Mesothelial cell of epicardium (in vitro differentiated cells): ENCODE measurements at places on chromosomes 6 and 20.

GRCh38 chr20:25498280-25498606 lies 87.1 kb downstream of the NINL start:
- DNase-seq, result no peak

- no peak for DNase-seq
These were observed 52.3 kb upstream of the BCLAF1 start for GRCh38 chr6:136341967-136342366.

DNA sequence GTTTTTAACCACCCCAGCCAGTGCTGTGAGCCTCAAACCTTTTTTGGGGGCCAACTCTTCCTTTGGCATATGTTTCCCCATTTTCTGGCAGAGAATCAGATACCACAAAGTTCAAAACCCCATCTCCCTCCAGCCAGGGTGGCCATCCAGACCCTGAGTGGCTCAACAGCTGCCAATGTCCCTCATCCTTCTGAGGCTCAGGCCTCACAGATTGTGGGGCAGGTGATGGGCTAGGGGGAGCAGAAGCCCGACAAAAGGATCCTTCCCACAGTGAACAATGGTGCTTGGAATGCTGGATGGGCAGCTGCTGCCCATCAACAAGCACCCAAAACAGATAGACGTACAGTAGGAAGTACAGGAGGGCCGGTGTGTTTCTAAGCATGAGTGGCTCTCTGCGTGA lies 42.6 kb upstream of the IL17A start:
- no peak for DNase-seq

DNA sequence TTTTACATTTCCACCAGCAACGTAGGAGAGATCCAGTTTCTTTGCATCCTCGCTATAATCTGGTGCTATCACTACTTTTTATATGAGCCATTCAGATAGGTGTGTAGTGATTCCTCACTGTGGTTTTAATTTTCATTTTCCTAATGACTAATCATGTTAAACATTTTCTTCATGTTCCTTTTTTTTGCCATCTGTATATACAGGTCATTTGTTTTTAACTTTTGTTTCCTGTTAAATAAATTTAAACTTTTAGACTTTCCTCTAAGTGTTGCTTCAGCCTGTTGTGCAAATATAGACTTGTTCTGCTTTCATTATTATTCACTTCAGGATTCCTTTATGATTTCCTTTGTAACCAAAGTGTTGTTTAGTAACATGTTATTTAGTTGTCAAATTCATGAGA lies 697.4 kb downstream of the PTPRT start:
- no peak for DNase-seq

- no peak for DNase-seq
These were observed 26.0 kb downstream of the MAP3K5 start for GRCh38 chr6:136766274-136766673.

DNA sequence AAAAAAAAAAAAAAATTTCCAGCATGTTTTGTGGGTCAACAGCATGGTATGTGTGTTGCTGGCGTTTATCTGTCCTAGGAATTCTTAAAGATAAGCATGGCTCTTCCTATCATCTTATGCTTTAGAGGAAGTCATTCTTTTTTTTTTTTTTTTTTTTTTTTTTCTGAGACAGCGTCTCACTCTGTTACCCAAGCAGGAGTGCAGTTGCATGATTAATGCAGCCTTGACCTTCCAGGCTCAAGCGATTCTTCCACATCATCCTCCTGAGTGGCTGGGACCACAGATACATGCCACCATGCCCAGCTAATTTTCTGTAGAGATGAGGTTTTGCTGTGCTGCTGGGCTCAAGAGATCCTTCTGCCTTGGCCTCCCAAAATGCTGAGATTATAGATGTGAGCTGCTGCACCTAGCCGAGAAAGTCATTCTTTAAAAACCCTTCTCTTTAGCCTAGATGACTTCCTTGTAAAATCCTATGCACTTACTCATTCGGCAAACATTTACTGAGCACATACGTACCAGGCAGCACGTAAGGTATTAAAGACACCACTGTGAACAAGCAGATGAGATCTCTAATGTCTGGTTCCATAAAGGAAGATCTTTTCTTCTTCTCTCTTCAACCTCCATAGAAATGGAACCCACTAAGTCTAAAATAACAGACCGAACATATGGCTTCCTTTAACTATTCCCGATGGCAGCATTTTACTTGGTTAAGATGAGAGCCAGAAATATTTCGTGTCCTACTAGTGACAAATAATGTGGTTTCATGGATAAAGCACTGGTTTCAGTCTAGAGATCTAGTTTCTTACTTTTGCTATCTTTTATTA lies 122.4 kb downstream of the RIN2 start:
- no peak for DNase-seq

- no peak for DNase-seq
These were observed 21.7 kb downstream of the TMC2 start for GRCh38 chr20:2557873-2558580.

- peak; percentile 86 for DNase-seq
These were observed at the start of gene NOP56 for GRCh38 chr20:2651772-2652723. Gene NOP56, plus strand, starts transcription at chr20:2652632. Its CDS starts 29 bp downstream, at chr20:2652661.

DNA sequence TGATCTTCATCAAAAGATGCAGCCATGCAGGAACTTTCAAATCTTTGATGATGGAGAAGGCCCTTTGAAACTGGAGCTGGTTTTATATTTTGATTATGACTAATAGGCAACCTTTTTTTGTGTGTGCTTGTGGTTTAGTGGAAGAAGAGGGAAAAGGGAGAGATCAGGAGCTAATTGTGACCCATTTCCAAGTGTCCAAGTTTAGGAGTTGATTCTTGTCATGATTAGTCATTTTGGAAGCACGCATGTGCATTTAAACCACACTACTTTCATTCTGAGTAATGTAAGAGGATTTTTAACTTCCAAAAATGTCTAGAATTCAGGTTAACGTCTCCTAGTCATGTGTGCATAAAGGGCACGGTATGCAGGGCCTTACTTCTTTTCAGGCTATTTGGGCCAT lies 3.5 kb downstream of the FOXO3 start:
- DNase-seq, result no peak

- no peak for DNase-seq
These were observed 37.8 kb upstream of the CD93 start for GRCh38 chr20:23123886-23124285.

GRCh38 chr6:119428633-119429032 lies 79.1 kb upstream of the MAN1A1 start:
- no peak for DNase-seq

DNA sequence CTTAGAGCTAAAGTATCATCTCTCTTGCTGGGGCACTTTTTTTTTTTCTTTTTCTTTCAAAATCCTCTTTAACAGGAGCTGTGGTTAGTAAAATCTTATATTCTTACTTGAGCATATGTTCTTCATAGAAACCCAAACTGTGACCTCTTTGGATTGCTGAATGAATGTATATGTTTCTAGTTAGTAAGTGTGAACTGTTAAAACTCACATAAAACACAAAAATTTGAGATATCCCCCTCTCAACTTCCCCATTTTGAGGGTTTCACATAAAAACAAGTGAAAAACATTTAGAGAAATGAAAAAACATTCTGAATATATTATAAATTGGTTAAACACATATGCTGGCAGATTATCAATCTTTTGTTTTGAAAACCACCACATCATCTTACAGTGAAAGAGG lies 78.1 kb downstream of the INSM1 start:
- DNase-seq, result no peak

GRCh38 chr20:14726591-14726990 lies 389.2 kb upstream of the FLRT3 start:
- no peak for DNase-seq

DNA sequence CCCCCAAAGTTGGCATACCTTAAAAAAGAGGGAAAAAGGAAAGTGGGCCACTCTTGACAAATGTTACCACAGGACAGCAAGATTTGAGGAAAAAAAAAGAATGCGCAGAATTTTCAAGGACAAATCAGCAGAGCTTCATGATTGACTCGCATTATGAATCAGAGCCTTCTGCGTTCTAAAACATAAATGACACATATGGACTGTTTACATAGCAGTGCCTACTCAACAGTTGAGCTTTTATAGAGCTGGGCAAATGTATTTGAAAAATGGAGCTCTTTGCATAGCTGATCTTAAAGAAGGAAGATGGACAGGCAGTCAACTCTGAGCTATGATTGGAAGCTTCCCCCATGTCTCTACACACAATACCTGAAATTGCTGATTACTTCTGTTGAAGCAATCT lies 213.2 kb upstream of the NT5E start:
- no peak for DNase-seq

GRCh38 chr6:169638388-169638787 lies 63.4 kb downstream of the WDR27 start:
- no peak for DNase-seq

DNA sequence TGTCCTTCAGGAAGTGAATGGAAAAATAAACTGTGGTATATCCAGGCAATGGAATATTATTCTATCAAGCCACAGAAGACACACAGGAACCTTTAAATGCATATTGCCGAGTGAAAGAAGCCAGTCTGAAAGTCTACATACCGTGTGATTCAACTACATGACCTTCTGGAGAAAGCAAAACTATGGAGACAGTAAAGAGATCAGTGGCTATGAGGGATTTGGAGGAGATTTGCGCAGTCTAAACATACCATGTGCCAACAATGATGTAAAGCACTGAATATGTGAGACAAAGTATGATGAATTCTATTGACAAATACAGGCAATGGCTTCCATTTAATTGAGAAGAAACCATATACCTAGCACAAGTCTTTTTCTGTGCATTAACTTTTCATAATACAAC lies 518.3 kb upstream of the ZNF337 start:
- DNase-seq, result no peak

- DNase-seq, result no peak
These were observed 750.6 kb upstream of the ADGRB3 start for GRCh38 chr6:67884442-67884841.

- no peak for DNase-seq
These were observed 33.1 kb upstream of the FAM83D start for GRCh38 chr20:38893056-38893564.

GRCh38 chr6:161192636-161193411 lies 81.0 kb downstream of the AGPAT4 start:
- no peak for DNase-seq

DNA sequence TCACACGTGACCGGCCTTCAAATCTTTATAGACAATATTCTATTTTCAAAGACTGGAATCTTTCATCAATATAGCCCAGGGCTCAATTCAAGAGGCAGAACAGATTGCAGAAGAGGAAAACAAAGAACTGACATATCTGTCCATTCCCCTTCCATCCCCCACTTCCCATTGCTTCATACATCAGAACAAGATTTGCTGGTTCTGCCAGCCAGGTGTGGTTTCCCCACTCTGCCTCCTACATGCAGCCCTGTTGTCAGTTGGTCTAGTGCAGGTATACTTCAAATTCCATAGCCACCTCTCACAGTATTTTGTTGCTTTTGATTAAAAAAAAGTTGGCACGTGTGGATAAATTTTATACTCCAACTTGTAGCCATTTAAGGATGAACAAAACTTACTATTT lies 174.9 kb downstream of the CD109 start:
- DNase-seq, result no peak

DNA sequence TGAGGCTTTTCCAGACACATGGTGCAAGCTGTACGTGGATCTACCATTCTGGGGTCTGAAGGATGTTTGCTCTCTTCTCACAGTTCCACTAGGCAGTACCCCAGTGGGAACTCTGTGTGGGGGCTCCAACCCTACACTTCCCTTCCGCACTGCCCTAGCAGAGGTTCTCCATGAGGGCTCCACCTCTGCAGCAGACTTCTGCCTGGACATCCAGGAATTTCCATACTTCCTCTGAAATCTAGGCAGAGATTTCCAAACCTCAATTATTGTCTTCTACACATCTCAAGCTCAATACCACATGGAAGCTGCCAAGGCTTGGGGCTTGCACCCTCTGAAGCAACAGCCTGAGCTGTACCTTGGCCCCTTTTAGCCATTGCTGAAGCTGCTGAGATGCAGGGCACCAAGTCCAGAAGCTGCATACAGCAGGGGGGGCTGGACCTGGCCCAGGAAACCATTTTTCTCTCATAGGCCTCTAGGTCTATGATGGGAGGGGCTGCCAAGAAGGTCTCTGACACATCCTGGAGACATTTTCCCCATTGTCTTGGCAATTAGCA lies 11.6 kb downstream of the PDSS2 start:
- no peak for DNase-seq

GRCh38 chr6:26214803-26215584 lies 127.8 kb downstream of the HFE start:
- no peak for DNase-seq

DNA sequence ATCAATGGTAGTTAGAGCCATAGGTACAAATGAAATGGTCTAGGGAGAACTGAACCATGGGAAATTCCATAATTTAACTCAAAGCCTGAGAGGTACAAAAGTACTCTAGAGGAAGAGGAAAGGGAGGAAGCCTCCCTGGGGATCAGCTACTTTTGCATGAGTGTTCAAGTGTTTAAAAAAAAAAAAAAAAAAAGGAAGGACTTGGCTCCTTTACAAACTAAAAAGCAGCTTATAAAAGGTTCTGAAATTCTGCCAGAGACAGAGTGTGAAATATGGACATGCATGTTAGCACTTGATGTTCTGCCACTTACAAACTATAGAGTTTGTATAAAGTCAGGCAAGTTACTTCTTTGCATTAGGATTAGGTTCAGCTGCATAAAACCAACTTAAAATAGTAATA lies 290.0 kb downstream of the TBC1D7 start:
- DNase-seq, result no peak

DNA sequence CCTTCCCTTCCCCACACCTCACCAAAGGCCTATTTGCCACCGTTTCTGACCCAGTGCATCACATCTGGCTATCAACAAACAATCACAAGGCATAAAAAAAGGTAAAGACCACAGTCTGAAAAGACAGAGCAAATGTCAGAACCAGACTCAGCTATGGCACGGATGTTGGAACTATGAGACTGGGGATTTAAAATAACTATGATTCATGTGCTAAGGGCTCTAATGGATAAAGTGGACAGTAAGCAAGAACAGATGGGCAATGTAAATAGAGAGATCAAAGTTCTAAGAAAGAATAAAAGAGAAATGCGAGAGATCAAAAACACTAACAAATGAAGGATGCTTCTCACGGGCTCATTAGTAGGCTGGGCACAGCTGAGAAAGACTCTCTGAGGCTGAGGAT lies 99.5 kb downstream of the LAMP5 start:
- DNase-seq, result no peak

DNA sequence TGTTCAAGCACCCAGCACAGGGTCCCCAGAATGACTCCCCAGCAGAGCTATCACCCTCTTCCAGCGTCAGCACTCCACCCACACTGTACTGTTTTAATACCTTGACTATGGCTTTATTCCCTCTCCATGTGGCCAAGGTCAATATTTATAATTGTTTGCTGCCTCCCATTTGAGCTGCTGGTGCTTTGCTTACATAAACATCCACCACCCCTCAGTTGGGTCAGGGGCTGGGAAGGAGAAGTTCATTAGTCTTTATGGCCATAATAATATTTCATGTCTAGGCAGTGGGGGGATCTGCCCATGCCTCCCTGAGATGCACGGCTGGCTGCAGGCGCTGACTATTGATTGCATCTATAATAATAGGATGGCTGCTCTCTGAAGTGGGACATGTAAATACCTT lies 41.8 kb upstream of the SAYSD1 start:
- DNase-seq, result no peak

GRCh38 chr6:109769213-109769612 lies 78.1 kb downstream of the FIG4 start:
- DNase-seq, result no peak
